ENCODE measurements at places on chromosomes 1 and 21.

GRCh38 chr1:228208831-228209551 lies 1.1 kb downstream of the OBSCN start:
- DNase-seq: no peak

- DNase-seq: no peak
Observed at GRCh38 chr21:33977721-33978369, 62.2 kb upstream of the ATP5PO start.

DNA sequence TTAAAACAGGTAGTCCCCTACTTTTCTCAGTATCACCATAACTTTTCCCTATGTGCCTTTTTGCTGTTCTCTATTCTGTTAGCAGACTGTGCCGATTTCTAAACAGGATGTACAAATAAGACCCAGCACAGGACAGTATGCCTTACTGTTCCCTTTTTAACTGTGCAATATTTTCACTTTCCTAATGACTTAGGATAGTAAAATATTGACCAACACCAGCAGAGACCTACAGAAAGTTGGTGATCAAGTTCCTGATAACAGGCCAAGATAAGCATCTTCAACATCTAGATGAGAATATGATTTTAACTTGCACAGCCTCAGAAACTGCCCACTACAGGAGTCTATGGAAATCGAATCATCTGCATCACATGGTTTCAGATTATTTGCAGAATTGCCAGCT lies 42.0 kb downstream of the ADSS2 start:
- DNase-seq: no peak

- DNase-seq: no peak
Observed at GRCh38 chr1:211493133-211493871, 1.3 kb upstream of the RD3 start.

GRCh38 chr21:21973806-21974205 lies 975.6 kb downstream of the NCAM2 start:
- no peak for DNase-seq

DNA sequence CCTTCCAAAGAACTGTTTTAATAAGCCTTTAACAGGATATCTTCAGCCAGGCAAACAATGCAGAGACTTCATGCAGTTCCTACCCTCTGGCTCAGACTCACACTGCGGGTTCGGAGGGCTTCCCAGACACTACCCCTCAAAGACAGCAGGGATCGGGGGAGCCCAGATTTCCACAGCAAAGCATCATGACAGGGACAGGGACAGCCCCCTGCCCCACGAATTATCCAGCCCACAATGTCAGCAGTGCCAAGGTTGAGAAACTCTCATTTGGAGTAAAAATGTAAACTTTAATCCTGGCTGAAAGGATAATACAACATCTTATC lies 20.1 kb downstream of the NPHP4 start:
- no peak for DNase-seq

- DNase-seq: no peak
Observed at GRCh38 chr1:27166351-27166802, 11.5 kb upstream of the SLC9A1 start.

- no peak for DNase-seq
Observed at GRCh38 chr21:44727757-44728156, 16.4 kb upstream of the TSPEAR start.

GRCh38 chr1:212944229-212944901 lies 6.0 kb upstream of the VASH2 start:
- DNase-seq: no peak

GRCh38 chr1:210571356-210572284 lies 242.9 kb downstream of the HHAT start:
- no peak for DNase-seq

- no peak for DNase-seq
Observed at GRCh38 chr1:39679821-39680220, 7.9 kb upstream of the NT5C1A start.

DNA sequence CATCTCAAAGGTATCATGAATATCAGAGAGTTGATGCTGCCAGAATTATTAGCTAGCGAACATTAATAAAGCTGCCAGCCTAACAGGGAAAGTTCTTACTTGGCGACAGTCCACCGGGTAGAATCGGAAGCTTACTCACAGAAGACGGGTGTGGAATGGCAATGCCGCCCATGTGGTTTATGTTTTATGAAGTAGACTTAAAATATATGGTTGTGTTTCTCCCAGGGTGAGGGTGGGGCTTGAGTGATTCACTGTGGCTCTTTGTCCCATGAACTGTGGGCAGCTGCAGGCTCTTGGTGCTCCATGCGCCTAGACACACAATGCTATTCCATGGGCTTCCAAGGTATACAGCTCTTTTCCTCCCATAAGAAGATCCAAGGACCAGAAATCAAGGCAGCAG lies 162.7 kb downstream of the PIGK start:
- DNase-seq: no peak

DNA sequence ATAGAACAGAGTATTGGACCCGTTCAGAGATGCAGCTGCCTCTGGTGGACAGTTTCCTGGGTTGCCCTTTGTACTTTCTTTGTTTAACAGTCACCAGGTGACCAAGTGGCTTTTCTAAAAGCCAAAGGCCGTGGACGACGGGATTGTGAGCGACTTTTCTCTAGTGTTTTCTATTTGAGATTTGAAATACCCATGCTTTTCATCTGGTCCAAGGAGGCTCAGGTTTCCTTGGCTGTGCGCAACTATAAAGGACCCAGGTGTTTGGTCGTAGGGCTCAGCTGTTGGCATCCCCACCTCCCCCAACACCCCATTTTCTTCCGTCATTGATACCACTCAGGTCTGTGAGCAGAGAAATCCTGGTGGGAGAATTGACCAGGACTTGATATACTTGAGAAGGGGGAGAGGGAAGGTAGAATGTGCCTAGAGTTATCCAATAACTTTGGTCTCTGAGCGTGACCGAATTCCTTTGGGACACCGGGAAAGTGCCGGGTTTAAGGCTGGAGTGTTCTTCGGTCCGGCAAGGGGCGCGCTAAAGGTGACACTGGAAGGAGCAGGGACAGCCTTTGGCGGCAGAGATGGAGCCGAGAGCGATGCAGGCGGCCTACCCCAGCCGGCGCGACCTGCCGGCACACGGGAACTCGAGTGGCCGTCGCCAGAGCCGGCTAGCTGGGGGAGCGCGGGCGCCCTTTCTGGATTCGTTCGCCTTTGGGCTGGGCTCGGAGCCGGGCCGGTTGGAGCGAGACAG lies 83.4 kb upstream of the BMP8A start:
- no peak for DNase-seq

- no peak for DNase-seq
Observed at GRCh38 chr1:88188038-88188437, 496.0 kb upstream of the PKN2 start.

DNA sequence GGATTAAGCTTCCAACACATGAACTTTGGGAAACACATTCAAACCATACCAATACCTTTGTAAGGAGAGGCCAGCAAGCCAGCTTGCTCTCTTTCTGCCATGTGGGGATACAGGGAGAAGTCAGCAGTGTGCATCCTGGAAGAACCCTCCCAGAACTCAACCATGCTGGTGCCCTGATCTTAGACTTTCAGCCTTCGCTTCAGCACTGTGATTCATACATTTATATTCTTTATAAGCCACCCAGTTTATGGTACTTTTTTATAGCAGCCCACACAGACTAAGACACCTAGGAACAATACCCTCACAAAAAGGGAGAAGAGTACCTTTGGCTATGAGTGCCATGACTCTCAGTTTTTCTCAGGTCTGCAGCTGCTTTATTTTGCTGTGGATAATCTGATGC lies 35.9 kb downstream of the C1orf87 start:
- DNase-seq: no peak

GRCh38 chr1:201884425-201884824 lies 4.3 kb upstream of the SHISA4 start:
- no peak for DNase-seq

GRCh38 chr1:63975481-63975880 lies 201.7 kb downstream of the ROR1 start:
- DNase-seq: no peak

GRCh38 chr1:66478116-66478515 lies 55.8 kb upstream of the SGIP1 start:
- no peak for DNase-seq

DNA sequence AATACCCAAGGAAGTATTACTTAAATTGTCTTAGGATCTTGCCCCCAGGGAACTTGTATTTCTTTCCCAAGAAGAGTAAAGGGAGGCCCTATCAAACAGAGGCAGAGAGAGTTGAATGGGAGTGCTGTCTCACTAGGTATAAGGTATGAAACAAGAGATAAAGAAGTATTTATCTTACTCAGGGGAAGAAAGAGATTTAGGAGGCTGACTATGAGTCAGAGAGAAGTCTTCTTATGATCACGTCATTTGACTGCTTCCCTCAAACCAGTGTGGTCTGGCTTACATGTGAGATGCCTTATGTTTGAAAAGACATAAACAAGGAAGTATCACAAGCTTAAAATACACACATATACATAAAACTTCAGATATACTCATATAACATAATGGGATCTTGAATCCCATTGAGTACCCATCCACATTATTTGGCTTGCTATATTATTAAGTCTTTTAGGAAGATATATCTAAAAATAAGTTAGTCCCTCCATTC lies 29.6 kb downstream of the DUSP10 start:
- peak; percentile 17 for DNase-seq
